T follicular helper cell (primary cell): ENCODE measurements at places on chromosomes 12 and 14.
A peak's percentile ranks its signal among the peaks of the same experiment; 100 is the strongest.

GRCh38 chr12:50537538-50537919 lies 32.7 kb downstream of the DIP2B start:
- DNase-seq, result no peak

DNA sequence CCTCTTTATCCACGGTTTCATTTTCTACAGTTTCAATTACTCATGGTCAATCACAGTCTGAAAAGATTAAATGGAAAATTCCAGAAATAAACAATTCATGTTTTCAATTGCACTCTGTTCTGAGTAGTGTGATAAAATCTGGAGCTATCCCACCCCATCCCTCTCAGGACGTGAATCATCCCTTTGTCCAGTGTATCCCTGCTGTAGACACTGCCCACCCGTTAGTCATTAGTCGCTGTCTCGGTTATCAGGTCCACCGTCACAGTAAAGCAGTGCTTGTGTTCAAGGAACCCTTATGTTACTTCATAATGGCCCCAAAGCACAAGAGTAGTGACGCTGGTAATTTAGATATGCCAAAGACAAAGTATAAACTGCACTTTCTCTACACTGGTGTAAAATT lies 141.0 kb upstream of the LMNTD1 start:
- DNase-seq, result no peak

DNA sequence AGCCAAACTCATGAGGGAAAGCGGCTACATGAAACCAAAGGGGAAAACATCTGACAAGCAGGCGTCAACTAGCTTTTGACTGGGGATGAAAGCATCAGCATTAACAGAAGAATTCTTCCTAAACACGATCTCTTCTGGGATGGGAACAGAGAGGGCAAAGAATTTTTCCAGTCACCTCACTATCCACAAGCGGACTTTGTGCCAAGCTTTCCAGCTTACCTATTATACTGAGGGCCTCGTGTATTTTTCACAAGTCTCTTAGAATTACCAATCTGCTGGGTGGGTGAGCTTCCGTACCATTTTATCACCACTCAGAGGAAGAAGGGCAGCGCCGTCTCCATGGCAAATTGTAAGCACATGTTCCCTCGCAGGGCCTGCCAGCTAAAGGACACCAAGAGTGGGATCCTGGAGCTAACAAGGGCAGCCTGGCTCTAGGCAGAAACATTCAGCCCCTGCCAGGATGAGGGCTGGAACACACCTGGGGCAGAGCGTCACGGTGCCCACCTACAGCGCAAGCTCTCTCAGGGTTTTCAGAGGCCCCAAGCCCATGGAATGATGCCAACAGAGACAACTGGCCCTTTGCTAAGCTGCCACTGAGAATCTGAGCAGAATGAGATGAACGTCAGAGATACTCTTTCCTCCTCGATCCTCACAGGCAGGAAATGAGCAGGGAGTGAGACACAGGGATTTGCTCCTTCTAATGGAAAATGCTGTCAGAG lies 74.6 kb downstream of the CHGA start:
- no peak for DNase-seq

- no peak for DNase-seq
Measured at GRCh38 chr12:48943221-48943620, 14.1 kb downstream of the ARF3 start.

DNA sequence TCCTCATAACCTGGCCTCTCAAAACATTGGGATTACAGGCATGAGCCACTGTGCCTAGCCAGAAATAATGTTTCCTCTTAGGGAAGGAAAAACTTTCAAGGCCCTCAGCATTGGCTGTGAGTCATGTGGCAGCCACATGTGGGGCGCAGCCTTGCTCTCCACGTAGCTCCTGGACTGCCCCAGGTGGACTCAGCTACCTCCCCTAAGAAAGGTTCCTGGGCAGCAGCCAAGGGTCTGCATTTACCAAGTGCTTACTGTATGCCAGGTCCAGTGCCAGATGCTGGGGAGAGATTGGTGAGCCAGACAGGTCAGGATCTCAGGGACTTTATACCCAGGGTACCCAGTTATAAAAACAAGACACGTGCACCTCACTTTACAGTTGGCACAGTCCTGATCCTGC lies 3.7 kb upstream of the TRPV4 start:
- no peak for DNase-seq

DNA sequence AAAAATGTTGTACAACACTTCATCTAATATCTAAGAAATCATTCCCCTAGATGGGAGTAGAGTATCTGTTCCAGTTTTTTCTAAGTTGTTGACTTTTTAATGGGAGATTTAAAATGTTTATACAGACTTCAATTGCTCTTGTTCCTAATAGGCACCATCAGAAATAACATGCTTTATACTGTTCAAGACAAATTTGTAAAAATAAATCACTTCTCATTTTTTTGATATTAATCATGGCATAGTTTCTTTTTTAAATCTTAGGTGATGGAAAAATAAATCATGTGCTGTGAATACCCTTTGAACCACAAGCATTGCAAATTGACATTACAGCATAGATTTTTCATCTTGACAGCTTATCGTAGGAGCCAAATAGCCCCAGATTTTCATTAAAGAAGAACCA lies 473.5 kb upstream of the MGAT4C start:
- DNase-seq, result no peak

GRCh38 chr14:67221248-67221981 lies 19.8 kb upstream of the PALS1 start:
- DNase-seq, result no peak

DNA sequence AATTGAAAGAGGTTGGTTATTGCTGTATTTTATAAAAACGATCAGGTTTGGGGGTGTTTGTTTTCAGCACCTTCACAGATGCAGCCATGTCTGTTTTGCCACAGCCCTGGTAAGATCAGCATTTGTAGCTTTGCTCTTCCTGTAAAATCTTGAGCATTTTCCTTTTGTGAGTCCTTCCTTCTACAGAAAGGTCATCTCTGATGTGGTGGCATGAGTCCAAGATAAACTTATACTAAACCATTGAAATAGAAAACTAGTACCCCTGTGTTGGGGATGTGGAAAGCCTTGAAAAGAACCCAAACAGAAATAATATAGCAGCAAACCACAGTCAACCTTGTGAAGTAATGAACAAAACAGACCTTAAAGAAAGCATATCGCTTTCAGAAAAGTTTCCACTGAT lies 85.5 kb downstream of the TGFB3 start:
- no peak for DNase-seq

- DNase-seq, result peak; percentile 69
Measured at GRCh38 chr12:124771462-124772288, 92.0 kb downstream of the SCARB1 start.

DNA sequence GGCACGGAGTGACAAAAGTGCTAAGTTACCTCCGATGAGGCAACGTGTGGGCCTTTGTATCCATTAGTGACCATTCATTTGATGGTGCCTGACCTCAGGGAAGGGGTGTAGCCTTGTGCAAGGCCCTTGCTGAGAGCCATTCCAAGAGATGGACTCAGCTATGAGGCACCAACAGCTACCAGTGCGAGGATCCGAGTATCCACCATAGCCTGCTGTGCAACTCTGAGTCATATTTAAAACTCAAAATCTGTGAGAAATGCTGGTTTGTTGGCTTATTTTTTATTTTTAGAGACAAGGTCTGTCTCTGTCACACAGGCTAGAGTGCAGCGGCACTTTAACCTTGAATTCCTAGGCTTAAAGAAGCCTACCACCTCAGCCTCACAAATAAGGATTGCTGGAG lies 25.1 kb upstream of the WNK1 start:
- DNase-seq, result no peak
